ENCODE measurements at places on chromosomes 7 and 10.

DNA sequence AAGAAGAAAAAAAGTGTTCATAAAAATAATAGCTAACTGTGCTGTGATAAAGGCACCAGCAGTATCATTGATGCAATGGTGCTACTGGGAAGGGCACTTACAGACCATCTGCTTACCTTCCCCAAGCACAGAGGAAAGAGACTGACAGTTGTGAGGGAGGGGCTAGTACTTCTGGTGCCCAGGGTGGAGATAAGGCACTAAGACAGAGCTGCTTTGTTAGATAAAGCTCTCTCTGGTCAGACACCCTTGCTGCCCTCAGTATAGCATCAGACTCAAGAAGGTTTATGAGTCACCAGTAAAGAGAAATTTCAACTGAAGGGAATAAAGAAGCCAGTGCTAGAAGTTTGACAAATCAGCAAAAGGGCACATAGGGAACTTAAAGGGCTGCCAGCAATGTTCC, 325.6 kb downstream of the HPSE2 start:
- no peak for DNase-seq

DNA sequence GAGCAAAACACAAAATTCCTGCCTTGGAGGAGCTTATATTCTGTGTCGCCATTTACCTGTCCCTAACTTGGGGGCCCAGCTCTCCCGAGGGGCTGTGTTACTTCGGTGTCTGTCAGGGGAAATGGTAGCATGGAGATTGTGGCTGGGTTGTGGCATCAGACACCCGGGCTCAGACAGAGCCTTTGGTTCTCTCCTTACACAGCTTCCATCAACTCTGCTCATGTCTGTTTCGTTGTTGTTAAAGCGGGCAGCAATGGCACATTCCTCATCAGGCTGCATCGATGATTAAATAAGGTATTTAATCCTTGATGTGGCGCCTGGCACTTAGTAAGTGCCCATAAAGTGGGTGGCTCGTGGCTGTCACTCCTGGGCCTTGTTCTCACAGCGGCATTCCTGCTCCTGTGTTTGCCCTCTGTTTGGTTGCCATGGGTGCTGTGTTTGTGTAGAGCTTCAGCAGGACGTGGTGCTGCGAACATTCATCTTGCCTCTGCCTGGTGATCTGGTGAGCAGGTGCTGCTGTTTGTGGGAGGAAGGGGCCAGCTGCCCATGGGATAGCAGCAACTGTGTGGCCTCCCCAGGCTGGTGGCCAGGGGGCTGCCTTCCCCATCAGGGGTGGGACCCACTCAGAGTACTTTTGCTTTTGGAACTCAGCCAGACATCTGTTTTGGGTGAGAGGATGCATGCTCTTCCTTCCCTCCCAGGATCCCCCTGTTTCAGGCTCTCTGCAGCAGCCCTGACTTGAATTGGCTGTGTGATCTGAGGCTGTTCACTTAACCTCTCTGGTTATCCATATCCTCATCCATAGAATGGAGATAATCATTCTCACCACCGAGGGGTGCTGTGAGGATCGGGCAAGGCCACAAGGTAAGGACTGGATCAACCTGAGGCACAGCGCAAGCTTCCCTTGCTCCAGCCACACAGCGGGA, 207.2 kb upstream of the SVIL start:
- no peak for DNase-seq

DNA sequence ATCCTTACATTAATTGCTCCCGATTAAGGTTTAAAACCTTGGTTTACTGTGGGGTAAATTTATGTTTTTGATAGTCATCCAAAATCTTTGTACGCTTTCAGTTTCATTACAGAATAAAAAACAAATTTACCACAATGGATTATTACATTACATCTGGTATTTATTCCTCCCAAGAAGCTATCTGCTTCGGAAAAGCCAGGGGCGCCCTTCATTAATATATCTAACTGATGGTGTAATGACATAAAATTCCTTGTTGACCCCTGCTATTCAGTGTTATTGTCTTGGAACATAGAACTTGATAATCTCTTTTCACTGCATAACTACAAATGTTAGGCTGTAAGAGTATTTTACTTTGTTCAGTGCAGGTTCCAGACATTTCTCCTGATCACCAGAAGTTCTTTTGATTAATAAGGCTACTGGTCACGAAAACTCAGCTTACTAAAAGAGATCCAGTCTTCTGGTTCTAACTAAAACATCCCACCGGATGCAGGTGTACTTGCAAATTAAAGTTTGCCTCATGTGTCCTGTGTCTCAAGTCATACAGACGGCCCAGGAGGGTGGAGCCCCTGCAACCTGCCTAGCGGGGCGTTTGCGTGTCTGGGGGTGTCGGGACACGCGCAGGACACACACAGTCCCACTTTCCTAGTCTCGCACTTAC, 581 bp upstream of the GLCCI1 start:
- DNase-seq = no peak

- DNase-seq = no peak
Observed at GRCh38 chr10:8389630-8390029, 335.1 kb downstream of the GATA3 start.

DNA sequence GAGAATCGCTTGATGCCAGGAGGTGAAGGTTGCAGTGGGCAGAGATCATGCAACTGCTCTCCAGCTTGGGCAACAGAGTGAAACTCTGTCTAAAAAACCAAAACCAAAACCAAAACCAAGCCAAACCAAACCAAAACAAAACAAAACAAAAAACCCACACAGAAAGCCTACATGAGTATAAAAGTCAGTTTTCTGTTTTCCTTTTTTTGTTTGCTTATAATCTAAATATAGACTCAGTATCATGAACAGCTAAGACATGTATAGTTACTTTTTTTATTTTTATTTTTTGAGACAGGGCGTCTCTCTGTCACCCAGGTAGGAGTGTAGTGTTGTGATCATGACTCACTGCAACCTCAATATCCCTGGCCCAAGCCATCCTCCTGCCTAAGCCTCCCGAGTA, 16.8 kb upstream of the MTPN start:
- no peak for DNase-seq

GRCh38 chr7:77413861-77414424, 2.2 kb downstream of the GSAP start:
- no peak for DNase-seq

- no peak for DNase-seq
Observed at GRCh38 chr10:127345231-127345965, 149.0 kb upstream of the INSYN2A start.

- DNase-seq = no peak
Observed at GRCh38 chr10:46024948-46025347, 5.5 kb downstream of the NCOA4 start.

GRCh38 chr7:25031007-25031406, 51.0 kb upstream of the OSBPL3 start:
- peak; percentile 56 for DNase-seq

GRCh38 chr7:33287738-33288137, 158.4 kb downstream of the BBS9 start:
- no peak for DNase-seq

DNA sequence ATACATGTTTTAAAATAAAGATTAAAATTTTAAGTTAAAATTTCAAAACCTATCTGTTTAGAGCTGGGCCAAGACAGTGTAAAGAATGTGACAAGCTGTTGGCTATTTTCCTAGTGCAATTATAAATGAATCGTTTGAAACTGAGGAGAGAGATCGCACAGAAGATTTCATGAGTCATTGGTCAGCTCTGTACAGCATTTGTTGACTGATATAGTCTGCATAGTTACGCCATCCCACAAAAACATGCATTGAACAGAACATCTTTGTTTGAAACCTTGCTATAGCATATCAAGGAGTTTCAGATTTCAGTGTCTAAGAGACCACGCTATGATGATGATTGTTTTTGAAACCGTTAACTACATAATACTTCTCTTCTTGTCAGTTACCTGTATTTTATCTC, 1.3 kb upstream of the C10orf67 start:
- no peak for DNase-seq

- DNase-seq = no peak
Observed at GRCh38 chr7:112481833-112482670, 1.3 kb downstream of the LSMEM1 start.

GRCh38 chr10:124563320-124564040, 101.9 kb downstream of the LHPP start:
- no peak for DNase-seq

DNA sequence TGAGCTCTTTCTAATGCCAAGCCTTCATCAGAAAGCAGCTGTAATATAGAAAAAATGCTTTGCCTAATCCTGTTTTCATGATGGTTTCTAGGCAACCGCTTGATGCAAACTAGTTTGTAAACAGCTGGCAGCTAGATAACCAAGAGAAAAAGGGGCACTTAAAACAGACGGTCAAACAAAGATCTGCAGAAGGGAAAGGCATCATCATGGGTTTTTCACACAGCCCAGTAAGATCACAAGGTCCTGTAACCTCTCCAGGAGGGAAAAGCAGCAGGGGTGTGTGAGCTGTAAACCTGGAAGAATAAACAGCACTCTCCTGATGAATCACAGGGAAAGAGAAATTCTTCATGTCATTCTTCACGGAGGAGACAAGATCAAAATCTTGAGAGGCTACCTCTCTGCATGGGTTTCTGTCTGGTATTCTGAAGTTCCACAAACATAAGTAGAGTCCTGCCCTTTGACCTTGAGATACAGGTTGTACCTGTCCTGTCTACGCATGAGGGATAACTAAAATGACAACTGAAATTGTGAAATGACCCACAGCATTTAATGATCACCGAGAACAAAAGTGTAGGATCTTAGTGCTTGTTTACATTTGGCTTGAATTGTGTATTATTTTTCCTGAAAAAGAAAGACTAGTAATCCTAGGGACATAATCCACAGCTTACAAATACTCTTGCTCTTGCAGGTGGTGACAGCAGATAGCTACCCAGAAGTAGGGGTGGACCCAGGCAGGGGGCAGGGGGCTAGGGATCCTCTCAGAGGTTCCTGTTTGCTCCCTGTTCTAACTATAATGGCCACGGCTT, 48.0 kb downstream of the CREB3L2 start:
- no peak for DNase-seq

- no peak for DNase-seq
Observed at GRCh38 chr10:107028236-107028635, 136.3 kb downstream of the SORCS1 start.

DNA sequence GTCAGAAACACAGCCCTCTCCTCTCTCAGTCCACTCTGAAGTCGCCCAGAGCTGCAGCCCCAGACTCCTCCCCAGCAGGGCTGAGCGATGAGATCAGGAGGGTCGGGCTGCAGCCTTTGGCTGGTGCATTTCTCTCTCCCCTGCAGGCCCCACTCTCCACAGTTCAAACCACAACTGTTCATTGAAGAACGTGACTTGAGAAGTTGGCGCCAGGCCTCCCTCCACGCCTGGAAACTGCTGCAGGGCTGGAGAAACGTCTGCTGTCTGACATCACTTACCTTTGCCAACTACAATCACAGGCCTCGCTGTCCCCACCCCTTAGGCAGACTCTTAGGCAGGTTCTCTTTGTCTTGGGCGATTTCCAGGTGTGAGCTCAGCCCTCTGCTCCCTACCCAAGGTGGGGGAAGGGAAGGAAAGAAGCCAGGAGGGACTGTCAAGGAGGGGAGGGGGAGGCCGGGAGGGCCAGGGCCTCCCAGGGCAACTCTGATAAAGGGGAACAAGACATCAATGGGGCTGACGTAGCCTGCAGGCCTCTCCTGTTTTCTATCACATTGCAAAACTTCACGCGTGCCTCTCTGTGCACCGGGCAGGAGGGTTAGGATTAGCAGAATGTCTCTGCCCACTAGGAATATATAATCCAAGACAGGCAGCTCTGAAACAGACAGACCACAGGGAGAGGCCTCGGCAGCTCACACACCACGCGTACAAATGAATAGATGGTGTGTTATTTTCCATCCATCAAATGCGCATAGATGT, 32.7 kb downstream of the CALML5 start:
- no peak for DNase-seq

GRCh38 chr7:98974906-98975816, 96.8 kb downstream of the TRRAP start:
- DNase-seq = no peak

GRCh38 chr7:37943905-37944736, 23.7 kb downstream of the EPDR1 start:
- DNase-seq = peak; percentile 22

DNA sequence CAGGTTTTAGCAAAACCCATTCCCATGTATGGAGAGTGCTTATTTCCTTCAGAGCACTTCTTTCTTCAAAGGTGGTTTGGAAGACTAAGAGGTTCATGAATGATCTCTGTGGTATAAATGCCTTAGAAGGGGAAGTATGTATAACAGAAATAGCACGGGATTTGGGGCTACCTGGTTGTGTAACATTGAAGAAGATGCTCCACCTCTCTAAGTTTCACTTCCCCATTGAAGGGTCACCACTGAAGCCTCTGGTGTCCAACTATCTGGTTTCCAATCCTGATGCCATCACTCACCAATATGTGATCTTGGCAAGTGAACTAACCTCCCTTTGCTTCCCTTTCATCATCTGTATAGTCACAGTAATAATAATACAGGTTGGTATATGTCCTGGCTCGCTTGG, 37.2 kb downstream of the CYCS start:
- peak; percentile 38 for DNase-seq

DNA sequence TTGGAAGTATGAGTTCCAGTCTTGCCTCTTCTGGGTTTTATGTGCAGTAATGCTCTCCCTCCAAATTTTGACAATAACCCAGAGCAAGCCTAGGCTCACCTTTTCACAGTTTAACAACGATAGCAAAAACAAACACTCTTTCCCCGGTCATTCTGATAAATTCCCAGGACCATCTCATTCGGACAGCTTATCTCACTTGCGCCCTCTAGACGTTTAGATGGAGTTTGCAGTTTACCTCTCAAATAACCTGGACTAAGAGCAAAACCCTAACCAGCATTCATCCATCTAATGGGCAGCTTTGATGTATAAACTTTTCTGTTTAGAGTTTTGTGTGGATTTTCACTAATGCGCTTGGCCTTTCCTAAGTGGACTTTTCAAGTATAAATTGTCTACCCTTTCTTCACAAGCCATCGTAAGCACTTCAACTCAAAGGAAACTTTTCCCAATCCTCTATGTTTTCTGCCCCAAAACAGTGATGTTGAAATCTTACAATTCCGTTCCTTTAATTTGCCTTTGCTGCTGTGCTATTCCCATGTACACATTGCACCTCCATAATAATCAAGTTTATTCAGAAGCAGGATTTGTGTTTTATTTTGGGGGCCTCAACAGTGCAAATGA, 114.9 kb downstream of the HDAC9 start:
- DNase-seq = no peak

GRCh38 chr10:56881218-56881617, 520.2 kb upstream of the ZWINT start:
- no peak for DNase-seq

DNA sequence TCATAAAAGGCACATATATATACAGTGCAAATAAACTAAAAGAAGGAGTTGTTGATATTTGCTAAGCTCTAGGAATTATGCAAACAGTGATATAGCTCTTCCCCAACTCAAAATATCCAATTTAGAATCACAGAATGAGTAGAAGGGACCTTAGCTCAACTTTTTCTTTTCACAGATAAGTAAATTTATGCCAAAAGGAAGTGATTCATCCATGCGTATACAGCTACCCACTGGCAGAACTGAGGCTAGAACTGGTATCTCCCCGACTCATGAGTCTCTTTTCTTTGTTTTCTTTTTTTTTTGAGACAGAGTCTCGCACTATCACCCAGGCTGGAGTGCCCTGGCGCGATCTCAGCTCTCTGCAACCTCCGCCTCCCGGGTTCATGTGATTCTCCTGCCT, 54.2 kb upstream of the SVIL start:
- DNase-seq = no peak

GRCh38 chr7:4345004-4345403, 337.1 kb upstream of the FOXK1 start:
- no peak for DNase-seq

- DNase-seq = no peak
Observed at GRCh38 chr7:507623-508300, 11.9 kb downstream of the PDGFA start.

Measured in GM06990 (cell line).